Body of pancreas (tissue), 4 donors: ENCODE measurements at places on chromosomes 6 and 20. TPM values are rescaled to one million over a fixed set of nuclear protein-coding genes. Genes with fewer than 3 reads are reported as not detected.

Gene FILIP1
- total RNA-seq = 6.5 TPM

Gene SCRT2
- under 0.01 TPM for total RNA-seq

- no peak for DNase-seq
These were observed 106.7 kb downstream of the SLX4IP start for GRCh38 chr20:10541668-10542411.

GRCh38 chr6:84492241-84493165, 265.1 kb upstream of the CEP162 start:
- DNase-seq = no peak

Gene PCSK2
- total RNA-seq = 7.0 TPM

GRCh38 chr6:139508576-139508975, 134.1 kb upstream of the CITED2 start:
- no peak for DNase-seq

Gene UBD
- 9.9 TPM for total RNA-seq

GRCh38 chr6:21079468-21080048, 514.0 kb upstream of the SOX4 start:
- no peak for DNase-seq

Gene GSTA2
- 73.7 TPM for total RNA-seq

GRCh38 chr6:155319902-155320301, 5.6 kb upstream of the TFB1M start:
- no peak for DNase-seq

DNA sequence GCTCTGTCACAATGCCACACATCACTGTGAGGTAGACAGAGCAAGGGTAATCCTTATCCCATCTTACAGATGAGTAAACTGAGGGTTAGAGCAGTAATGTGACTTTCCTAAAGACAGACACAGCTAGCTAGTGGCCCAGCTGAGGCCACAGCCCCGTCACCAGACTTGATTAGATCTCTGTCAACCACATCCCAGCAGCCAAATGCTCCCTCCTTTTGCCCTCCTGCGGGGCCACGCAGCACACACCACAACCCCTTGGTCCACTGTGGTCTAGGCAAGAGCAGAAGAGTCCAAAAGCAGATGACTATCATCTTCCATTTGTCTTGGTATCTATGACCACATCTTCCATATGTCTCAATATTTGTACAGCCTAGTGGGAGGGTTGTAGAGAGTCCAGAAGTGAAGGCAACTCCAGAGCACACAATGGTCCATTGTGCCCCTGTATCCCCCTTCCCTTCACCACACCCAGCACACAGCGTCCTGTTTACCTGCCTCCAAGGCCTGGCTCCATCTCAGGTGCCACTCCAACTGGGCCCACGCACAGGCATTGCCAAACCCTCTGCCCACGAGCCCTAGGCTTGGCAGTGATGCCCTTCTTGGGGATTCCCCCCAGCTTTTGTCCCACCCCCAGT, 47.1 kb upstream of the FOXP4 start:
- no peak for DNase-seq

Gene GLP1R
- 6.9 TPM for total RNA-seq

- DNase-seq = peak; percentile 73
These were observed 26.7 kb downstream of the SERPINB9 start for GRCh38 chr6:2876210-2877056.

Gene LY86
- total RNA-seq = 2.3 TPM

Gene CLPSL1
- 7.8 TPM for total RNA-seq

DNA sequence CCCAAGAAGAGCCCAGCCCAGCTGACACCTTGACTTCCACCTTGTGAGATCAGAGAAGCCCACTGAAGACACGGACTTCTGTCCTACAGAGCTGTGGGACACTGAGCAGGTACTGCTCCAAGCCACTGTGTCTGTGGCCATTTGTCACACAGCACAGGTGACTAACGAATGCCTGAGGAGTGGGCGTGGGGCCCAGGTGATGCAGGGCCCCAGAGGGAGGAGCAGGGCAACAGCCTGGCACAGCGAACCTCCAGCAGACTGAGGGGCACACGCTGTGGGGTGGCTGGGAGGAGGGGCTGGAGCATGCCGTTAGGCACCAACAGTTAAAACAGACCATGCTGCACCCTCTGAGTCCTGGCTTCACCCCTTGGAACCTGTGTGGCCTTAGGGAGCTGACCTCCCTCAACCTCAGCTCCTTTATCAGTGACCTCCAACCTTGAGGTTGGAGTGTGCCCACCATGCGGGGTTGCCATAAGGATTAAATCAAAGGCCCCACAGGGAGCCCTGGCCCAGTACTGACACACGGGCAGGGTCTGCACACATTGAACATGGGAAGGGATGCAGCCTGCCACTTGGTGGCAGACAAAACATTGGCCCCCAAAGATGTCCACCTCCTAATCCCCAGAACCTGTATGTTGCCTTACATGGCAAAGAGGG, 119.9 kb upstream of the CST7 start:
- no peak for DNase-seq

GRCh38 chr20:39066471-39067242, 104.5 kb downstream of the DHX35 start:
- no peak for DNase-seq

DNA sequence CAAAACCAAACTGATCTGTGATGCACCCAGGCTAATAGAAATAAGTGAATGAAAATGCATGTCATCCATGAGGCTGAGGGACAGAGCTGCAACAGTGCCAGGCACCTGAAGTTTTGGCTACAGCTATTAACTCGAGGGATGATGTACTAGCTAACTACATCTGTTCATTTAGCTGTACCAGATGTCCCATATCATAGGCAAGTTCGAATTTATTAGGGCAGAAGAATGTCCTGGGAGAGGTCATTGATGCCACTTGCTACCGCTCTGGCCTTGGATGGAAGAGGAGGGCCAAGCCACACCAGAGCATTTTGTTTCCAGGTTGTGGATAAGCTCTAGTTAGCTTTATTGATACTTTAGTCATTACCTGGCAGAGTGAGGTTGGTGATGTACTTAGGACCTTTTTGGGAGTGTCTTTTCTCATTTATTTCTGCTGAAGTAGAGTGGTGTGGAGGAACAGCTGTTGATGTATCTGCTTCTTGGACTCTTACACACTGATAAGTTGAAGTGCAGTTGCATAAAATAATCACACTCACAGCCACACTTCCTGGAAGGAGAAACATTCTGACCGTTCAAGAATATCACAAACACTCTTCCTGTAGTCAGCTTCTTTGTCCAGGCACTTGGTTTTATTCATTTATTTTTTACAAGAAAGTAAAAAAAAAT, 8.2 kb downstream of the ZFAND3 start:
- DNase-seq = no peak

- DNase-seq = peak; percentile 33
These were observed 610.3 kb downstream of the RNF144B start for GRCh38 chr6:18997375-18997826.

DNA sequence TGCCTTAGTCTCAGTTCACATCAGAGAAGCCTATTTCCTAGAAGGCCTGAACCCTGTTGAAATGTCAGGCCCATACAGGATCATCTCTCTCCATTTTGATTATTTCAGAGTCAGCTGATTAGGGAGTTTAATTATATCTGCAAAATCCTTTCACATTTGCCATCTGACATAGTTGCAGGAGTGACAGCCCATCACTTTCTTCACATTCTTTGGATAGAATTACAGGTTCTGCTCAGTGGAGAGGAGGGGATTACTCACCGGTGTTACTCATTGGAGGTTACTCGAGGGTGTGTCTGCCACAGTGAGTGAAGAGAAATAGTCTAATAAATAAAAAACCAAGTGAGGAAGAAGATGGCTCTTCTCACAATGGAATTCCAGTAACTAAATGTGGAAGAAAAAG, 216.8 kb downstream of the TMEM242 start:
- no peak for DNase-seq

DNA sequence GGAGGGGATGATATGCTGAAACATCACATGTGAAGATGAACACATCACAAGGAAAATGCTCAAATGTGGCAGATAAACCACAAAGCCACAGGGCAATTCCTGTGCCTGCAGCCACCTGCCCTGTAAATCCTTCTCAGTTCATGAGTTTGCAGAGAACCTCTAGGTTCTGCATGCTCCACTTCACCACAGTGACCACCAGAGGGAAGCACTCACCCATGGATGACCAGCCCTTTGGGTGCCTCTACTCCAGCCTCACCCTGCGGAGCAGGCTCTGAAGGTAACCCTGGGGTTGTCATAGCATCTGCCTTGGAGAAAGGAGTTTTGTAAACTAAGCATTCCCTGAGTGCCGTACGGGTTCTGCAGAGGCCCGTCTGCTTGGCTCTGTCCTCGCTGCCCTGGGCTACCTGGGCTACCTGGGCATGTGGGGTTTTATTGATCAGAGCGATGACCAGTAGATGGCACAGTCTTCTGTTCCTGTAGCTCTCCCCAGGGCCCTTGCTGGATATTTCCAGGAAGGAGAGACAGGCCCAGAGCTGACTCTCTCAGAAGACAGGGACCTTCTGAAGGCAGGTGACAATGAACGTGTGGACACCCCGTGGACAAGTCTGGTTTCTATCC, 31.7 kb upstream of the CST1 start:
- peak; percentile 18 for DNase-seq

Gene C6orf141
- 11.4 TPM for total RNA-seq

DNA sequence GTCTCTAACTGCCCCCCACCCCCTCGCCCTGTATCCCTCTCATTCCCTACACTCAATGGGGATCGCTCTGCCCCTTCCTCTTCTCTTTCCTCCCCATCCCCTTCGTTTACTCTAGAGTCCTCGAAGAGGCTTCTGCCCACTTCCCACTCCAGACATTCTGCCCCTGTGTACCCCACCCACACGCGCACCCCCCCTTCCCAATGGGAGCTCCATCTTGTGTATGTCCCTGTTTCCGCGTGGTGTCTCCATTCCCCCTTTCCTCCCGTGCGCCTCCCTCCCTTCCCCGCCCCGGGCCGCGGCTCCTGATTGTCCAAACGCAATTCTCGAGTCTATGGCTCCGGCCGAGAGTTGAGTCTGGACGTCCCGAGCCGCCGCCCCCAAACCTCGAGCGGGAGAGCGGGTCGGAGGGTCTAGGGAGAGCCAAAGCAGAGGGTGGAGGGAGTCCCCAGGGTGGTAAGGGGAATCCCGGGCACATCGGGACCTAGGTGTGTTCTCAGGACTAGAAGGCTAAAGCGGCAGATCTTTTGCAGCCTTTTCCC, 679 bp upstream of the RING1 start:
- DNase-seq = peak; percentile 59

Gene EYA4
- total RNA-seq = 0.26 TPM

DNA sequence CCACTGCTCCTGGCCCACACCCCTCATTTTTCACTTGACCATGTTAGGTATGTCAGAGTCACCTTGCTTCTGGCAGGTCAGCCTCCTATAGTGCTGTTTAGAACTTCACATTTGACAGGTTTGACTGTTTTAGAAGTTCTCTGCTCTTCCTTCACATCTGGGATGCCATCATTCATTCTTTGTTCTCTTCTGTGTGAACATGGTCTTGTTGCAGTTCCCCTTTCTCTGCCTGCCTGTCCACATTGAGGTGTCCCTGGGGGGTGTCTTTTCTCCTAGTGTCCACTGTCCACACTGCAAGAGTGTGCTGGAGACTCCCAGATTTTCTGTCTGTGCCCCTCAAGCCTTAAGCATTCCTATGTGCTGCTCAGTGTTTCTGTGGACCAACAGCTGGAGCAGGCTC, 89.5 kb downstream of the JARID2 start:
- DNase-seq = no peak

DNA sequence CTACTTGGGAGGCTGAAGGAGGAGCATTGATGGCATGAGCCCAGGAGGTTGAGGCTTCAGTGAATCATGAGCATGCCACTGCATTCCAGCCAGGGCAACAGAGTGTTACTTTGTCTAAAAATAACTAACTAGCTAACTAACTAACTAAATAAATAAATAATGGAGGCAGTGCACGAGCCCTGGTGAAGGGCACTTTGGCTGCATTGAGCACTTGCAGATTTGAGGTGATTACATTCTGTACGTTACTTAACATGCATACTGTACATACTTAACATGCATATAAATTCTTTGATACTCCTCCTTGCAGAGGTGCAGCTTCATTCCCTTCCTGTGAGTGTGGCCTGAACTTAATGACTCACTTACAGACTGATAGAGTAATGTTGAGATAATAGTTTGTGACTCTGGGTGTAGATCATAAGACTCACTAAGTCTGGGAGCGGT, 10.7 kb downstream of the HLA-A start:
- DNase-seq = peak; percentile 42

Gene CNPY3
- 50.8 TPM for total RNA-seq

DNA sequence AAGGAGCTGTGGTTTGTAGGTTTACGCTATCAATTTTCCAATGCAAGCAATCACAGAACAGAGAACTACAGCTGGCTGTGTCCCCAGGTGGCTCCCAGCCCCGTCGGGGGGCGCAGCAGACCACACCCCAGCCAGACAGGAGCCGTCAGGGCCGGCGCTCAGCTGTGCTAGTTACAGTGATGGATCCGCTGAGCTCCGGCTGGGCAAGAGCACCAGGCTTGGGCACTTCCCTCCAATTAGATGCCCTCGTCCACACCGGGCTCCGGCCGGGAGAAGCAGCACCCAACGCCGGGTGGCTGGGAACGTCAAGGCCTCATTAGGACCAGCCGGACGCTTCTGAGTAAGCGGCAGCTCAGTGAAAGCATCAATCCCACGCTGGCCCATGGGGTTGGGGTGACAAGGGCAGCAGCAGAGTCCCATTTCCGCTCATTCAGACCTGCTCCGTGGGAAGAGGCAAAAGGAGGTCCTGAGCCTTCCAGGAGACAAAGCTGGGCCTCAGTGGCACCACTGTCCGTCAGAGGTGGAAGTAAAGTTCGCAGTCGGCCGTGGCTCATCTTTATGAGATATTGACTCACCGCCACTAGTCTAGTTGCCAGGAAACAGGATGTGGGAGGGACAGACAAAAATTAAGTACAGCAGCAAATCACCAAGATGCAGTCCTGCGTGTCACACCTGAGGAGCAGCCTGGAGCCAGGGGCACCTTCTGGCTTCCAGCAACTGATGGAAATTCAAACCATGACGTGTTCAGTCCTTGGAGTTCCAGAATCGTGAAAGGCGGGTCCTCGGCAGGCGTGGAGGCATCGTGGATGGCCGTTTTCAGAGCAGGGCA, 164.1 kb downstream of the TAF4 start:
- DNase-seq = no peak

GRCh38 chr6:28682542-28682941, 156.9 kb downstream of the GPX5 start:
- DNase-seq = no peak

DNA sequence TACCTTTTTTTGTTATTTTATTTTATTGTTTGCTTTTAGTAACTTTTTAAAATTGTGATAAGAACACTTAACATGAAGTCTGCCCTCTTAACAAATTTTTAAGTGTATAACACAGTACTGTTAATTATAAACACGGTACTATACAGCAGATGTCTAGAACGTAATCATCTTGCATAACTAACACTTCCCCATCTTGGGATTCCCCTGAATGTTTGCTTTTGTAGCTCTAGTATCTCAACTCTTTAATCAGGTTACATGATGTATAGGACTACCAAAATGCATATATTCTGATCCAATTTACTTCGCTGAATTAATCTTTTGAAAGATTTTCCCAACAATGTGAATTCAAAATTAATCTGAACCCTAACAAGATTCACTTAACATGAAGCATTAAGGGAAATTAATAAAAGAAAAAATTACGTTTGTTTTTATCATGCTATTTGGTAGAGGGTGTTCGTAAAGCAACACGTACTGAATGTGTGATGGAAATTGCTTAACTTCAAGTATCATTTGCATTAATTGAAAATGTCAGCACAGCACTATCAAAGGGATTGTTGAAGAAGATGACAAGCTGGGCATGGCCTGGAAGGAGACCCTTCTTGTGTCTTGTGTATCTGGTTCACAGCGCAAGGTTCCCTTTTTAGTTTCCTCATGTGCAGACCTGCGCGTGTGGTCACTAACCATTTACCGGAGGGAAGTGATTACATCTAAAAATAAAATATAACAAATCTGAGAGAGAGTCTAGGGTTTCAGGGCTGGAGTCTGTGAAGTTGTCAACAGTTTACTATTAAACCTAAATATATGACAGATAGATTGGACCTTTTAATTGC, 15.2 kb downstream of the COL19A1 start:
- no peak for DNase-seq
